ENCODE measurements at places on chromosomes 7 and 10.

DNA sequence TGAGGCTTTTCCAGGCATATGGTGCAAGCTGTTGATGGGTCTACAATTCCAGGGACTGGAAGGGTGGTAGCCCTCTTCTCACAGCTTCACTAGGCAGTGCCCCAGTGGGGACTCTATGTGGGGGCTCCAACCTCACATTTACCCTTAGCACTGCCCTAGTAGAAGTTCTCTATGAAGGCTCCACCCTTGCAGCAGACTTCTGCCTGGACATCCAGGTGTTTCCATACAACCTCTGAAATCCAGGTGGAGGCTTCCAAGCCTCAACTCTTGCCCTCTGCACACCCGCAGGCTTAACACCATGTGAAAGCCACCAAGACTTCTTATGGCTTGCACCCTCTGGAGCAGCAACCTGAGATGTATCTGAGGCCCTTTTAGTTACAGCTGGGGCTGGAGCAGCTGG, 87.8 kb downstream of the ZNF777 start:
- no peak for DNase-seq

GRCh38 chr10:59595593-59595992, 114.1 kb downstream of the SLC16A9 start:
- no peak for DNase-seq

- DNase-seq = no peak
Measured at GRCh38 chr7:107582875-107583274, 2.8 kb downstream of the BCAP29 start.

GRCh38 chr7:120114626-120115025, 158.3 kb upstream of the KCND2 start:
- DNase-seq = no peak

DNA sequence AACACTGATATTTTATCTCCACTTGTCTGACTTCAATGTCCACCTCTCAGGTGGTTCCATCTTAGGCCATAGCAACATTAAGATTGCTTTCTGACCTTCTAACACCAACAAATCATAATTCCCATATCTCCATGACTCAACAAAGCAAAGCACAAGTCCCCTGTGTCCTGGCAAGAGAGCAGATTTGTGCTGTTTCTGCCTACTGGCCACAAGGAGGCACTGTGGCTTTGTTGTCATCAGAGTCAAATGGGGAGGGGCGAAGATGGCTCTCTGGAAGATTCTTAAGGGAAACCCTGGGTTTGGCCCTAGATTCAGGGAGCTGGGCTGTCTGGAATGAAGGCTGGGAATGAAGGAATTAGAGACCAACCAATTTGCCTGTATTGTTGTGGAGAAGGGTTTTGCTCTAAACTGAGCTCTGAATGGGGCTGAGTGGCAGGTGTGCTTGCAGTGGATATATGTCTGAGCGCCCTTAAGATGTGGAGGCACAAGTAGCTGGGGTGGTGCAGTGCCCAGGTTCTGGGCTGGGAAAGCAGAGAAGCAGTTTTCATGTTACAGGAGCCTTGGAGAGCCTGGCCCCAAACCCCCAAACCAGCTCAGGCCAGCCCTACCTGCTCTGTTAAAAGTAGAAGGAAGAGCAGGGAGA, 154.8 kb upstream of the PRSS58 start:
- DNase-seq = peak; percentile 77

DNA sequence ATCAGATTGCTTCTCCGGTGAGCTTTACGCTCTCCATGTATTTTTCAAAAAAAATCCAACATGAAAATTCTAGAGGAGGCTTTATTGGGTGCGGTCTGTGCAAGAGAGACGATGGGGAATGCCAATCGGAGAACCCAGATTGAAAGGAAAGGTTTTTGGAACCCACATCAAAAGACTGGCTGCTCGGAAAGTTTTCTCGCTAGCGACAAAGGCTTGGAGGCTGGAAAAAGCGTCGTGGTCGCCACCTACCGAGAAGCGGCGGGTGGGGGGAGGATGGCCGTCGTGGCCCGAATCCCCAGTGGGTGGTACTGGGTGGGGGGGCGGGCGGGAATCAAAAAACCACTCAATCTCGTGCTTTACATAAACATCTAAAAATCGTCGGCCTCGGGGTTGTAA, 1.1 kb upstream of the GTF2I start:
- no peak for DNase-seq

DNA sequence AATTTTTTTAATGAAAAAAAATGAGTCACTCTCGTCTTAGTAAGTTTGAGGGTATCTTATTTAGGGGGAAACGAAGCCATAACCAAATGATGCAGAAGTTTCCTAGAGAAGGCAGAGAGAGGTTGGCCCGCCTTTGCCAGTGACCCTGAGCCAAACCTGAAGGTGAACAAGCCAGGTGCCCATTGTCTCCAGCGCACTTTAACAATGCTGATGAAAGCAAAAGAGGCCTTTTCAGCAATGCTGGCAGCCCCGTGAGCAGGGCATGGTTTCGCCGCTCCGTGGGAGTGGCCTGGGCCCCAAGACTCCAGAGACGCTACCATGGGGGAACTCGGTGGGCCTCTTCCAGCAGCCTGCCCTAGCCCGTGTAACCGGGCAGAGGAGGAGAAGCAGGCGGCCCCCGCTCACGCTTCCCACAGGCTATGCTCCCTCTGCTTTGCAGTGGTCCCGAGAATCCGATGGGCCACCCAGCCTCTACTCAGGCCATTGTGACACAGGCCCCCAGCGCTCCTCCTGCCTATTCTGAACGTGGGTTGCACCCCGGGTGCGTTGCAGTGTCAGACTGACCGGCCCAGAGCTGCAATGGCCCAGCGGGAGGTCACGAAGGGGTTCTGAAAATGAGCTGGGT, 14.0 kb upstream of the UNCX start:
- no peak for DNase-seq

GRCh38 chr10:24826009-24826408, 102.3 kb upstream of the ARHGAP21 start:
- DNase-seq = no peak

- no peak for DNase-seq
Measured at GRCh38 chr10:3169673-3170072, 2.9 kb downstream of the PITRM1 start.

DNA sequence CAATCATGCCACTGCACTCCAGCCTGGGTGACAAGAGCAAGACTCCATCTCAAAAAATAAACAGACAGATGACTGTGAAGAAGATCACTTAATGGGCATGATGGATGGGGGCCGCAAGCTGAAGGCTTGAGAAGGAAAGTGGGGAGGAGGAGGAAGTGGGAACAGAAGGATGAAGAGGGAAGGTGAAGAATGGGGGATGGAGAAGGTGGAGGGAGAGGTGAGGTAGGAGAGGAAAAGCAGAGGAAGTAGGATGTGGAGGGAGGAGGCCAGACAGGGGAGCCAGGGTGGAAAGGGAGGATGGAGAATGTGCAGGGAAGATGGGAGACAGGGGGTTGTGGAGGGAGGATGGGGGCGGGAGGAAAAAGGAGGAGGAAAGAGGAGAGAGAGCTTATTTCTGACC, 68.8 kb downstream of the SVOPL start:
- DNase-seq = no peak

GRCh38 chr10:30454744-30455510, 20.9 kb downstream of the MAP3K8 start:
- no peak for DNase-seq

DNA sequence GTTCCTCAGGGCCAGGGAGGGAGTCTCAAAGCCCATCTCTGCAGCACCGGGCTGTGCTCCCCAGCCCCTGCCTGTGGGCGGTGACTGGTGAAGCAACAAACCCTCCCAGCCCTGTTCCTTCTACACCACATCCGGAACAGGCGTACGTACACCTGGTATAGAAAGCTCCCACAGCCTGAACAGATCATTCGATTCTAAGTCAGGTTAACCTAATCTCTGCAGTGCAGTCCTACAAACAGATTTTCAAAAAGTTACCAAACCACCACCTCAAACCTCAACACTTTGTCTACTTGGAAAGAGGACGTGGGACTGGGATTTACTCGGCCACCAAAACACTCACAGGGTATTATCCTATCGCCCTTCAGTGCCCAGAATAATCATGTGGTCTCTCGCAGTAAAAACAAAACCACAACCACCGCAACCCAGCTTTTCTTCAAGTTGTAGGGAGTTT, 238.4 kb downstream of the DIP2C start:
- no peak for DNase-seq

Data from iPS DF 6.9 (cell line).